ENCODE measurements at places on chromosomes 1 and 21. TPM values are rescaled to one million over a fixed set of nuclear protein-coding genes. Genes with fewer than 3 reads are reported as not detected.

DNA sequence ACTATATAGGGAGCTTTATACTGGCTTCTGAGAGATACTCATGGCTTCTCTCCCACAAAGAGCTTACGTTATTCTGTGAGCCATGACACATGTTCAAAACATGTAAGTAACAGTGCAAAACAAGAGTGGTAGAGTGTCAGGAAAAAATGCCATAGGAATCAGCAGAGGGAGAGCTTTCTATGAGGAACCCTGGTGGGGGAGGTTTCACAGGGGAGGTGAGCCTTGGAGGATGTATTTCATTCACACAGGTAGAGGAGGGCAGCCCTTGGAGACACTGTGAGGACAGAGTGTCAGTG, 72.7 kb upstream of the LYST start:
- peak; percentile 19 for DNase-seq

The RAP1GAP gene
- total RNA-seq, result under 0.01 TPM

DNA sequence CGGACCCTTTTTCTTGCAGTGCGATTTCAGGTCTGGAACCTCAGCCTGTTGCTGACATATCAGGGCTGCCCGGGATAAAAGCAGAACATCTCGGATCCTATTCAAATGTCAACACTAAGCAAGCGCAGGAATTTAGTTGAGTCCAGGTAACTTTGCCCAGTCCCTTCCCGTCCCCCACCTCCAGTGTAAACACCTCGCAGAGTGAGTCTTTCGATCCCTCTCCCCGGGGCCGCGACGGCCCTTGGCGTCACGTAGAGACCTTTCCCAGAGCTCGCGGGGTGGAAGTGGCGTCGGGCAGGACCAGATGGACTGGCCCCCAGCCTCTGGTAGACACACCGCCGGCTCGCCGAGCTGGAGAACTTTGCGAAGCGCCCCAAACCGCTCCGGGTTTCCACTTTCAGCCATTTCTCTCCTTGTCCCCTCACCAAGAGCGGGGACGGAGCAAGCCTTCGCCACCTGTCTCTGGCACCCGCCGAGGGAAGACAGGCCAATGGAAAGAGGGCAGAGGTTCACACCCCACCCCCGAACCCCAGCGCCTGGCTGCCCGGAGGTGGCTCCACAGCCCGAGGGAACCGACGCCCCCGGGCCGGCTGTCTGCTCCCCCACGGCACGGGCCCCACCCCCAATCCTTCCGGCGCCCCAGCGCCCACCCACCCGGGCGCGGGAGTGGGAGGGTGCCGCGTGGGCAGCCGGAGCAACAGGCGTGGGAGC, 570 bp downstream of the KCND3 start:
- DNase-seq, result no peak

The ADAMTS1 gene
- 3.7 TPM for total RNA-seq

The CHD5 gene
- under 0.01 TPM for total RNA-seq

The LRRC53 gene
- not detected for total RNA-seq

DNA sequence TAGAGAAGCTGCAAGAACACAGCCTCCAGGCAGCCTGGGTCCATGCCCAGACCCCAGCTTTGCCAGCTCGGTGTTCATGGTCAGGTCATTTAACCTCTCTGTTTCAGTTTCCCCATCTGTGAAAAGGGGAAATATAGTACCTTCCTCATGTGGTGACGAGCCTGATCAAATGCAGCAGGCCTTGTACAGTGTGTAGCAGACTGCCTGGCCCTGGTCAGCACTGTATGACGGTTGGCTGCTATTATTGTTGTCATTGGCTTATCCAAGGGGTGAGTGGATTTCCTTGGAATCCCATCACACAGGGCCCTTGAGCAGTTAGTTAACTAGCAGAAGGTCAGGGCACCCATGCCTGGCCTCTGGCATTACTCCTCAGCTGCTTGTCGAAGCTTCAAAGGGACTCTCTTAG, 6.6 kb upstream of the TMEM51 start:
- DNase-seq, result no peak

- DNase-seq, result peak; percentile 62
Measured at GRCh38 chr1:178867670-178868069, 3.2 kb downstream of the ANGPTL1 start.

- DNase-seq, result no peak
Measured at GRCh38 chr1:162944974-162945674, 84.1 kb upstream of the CCDC190 start.

- no peak for DNase-seq
Measured at GRCh38 chr1:182111496-182111895, 50.0 kb upstream of the ZNF648 start.

- DNase-seq, result no peak
Measured at GRCh38 chr1:4395158-4395557, 259.3 kb upstream of the AJAP1 start.

DNA sequence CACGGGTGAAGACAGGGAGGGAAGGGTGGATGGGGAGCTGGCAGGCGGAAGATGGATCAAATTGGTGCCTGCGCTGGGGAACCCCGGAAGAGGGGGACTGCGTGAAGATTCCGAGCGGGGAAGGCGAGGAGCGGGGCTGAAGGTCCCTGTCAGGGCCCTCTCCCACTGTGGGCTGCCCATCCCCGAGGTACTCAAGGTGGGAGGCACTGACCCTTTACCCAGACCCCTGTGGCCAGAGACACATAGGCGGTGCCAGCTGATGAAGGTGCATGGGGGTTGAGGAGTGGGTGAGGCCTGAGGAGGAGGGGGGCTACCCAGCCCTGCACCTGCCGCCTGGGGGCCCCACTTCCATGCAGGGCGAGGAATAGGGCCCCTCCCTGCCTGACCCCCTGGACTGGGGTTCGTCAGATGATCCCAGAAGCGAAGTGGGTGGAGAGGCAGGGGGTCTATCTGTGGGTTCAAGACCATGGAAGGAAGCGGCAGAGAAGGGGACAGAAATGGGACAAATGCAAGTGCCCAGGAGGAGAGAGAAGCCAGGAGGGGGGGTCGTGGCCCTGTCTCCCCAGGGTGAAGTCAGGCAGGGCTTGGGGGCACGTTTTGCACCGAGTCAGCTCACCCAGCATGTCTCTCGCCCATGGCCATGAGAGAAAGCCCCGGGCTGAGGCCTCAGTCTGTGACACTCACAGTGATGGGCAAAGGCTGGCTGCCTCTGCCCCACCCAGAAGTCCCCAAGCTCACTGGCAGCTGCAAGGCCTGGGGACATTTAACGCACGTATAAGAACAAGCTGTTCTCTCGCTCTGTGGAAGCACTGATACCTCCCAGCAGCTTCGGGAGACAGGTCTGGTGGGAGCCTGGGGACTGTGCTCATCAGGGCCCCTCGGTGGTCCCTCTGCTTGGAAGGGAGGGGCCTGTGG, 7.0 kb upstream of the MMEL1 start:
- DNase-seq, result no peak

- no peak for DNase-seq
Measured at GRCh38 chr1:54557671-54558355, 9.8 kb downstream of the ACOT11 start.

- no peak for DNase-seq
Measured at GRCh38 chr1:112332176-112333150, 63.6 kb upstream of the CTTNBP2NL start.

DNA sequence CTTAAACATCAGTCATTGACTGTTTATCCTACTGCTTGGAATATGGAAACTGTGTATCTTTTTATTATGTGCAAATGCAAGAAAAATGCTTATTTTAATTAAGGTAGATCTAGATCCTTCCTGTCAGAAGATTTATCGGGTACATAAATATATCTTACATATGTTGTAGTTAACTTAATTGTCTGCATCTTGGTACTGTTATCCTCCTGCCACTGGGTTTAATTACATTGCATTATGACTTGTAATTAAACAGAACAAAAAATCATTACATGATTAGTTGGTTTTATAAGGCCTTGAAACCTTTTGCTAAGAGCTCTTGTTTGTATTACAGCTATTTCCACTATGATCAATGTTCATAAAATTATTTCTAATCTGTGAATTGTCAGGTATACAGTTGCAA, 211.2 kb downstream of the PTGER3 start:
- no peak for DNase-seq

- DNase-seq, result no peak
Measured at GRCh38 chr1:99236756-99237155, 27.5 kb upstream of the PLPPR4 start.

The TEX38 gene
- under 0.01 TPM for total RNA-seq

DNA sequence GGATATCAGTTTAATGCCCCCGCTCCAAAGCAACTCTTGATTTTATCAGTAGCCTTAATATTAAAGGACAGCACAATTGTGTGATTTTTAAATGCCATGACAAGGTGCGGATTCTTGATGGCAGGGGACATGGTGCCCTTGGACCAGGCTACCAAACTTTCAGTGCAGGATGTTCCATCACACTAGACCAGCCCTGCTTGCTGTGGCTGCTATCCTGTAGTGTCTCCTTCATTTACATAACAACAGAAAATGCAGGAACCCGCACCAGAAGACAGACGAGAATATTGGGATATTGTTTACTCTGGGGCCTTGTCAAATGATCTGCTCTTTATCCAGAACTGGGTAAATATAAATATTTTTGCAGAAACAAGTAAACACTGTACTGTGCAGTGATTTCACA, 229.3 kb upstream of the PKN2 start:
- no peak for DNase-seq

GRCh38 chr21:32693581-32693980, 34.2 kb downstream of the SYNJ1 start:
- DNase-seq, result no peak

DNA sequence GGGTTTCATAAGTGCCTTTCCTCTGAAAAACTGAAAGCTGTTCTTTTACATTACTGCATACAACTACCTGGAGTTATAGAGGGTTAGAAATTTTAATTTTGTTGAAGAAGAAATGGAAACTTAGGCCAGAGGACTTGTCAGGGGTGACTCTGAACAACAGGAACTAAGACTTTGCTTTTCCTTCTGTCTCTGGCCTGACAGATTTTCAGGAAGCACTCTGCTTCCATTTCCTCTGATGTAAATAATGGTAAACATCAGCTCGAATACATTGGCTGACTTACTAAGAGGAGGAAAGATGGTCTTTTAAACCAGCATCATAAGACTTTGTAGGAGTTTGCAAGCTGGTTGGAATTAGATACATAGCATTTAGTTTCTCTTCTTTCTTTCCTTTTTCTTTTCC, 27.1 kb upstream of the PLEKHM2 start:
- DNase-seq, result peak; percentile 52

- DNase-seq, result no peak
Measured at GRCh38 chr1:39564941-39565340, 11.6 kb downstream of the PABPC4 start.

GRCh38 chr21:31172328-31172727, 134.1 kb upstream of the KRTAP19-8 start:
- no peak for DNase-seq

DNA sequence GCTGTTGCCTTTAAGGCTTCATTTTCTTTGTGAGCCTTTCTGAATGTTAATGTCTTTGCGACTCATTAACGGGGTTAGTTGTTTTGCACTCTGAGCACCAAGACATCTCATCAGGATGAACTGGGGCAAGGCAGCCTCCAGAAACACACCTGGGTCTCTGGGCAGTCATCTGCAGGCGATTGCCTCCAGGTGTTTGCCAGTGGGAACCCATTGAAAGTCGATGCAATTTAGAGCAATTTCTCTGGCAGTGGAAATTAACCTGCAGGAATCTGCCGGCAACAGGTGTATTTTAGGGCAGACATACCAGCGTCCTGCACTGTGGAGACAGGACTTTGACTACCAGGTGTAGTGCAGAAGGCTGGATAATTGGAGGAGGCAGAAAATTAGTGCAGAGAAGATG, 661.0 kb upstream of the PTBP2 start:
- no peak for DNase-seq

The LHX4 gene
- not detected for total RNA-seq

DNA sequence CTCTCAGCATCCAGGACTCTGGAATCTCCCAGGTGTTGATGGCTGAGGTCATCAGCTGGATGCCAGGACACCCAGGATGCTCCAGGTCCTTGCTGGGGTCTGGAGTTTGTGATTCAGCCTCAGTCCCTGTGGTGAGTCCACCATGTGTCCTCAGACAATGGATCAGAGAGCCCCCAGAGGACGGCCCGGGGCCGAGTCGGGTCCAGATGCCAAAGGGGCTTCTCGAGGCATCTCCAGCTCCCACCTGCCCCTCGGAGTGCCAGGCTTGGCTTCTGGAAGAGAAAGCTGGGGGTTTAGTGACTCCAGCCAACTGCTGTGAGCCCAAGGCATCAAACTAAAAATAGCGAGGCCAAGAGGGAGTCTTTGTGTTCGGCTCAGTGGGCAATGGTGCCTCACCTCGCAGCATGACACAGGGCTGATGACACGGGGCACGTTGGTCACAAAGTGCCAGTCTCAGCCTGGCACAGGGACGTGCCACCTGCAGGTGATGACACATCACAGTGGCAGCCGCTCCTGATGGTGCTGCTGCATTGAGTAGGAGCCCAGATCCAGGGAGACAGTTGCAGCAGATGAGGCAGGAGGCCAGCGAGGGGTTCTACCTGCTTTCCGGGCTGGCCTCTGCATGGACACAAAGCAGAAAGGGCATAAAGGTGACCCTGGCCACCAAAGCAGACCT, 10.6 kb downstream of the PDE9A start:
- no peak for DNase-seq

The AMY1B gene
- total RNA-seq, result not detected

GRCh38 chr1:196678510-196678884, 26.7 kb downstream of the CFH start:
- peak; percentile 66 for DNase-seq

DNA sequence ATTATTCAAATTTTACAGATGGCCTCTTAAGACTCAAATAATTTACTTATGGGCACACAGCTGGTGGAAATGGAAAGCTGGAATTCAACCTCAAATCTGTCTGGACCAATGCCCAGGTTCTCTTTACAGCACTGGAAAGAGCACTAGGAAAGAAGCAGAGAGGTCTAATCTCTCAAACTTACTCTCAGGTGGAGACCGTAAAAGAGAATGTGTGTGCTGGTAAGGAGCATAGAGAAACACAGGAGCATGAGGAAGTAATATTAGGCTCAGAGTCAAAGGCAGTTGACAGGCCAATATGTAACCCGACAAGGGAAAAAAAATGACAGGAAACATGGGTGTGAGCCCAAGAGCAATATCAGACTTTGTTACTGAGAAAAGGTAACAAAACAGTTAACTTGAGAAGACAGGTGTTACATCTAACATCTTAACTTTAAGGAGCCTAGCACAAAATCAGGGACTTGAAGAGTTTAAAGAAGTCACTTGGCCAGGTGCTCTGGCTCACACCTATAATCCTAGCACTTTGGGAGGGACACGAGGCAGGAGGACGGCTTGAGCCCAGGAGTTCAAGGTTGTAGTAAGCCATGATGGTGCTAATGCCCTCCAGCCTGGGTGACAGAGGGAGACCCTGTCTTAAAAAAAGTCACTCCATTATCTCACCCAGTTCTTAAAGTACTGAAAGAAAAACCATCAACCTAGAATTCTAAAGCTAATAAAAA, 20.7 kb downstream of the PPP1R15B start:
- no peak for DNase-seq

GRCh38 chr1:180862305-180862704, 50.4 kb upstream of the KIAA1614 start:
- DNase-seq, result no peak

GRCh38 chr1:216910081-216910840, 187.0 kb upstream of the ESRRG start:
- DNase-seq, result no peak

Data from lung microvascular endothelial cell (primary cell).